Natural killer cell treated with Interleukin-12 subunit alpha and Interleukin-12 subunit beta and Interleukin-15 and Interleukin-18, amount 100 ng/mL, for 72 hours (primary cell): ENCODE measurements at places on chromosomes 13 and 19.

- DNase-seq: no peak
- H3K27me3 ChIP-seq: no peaks in the 10 kb centered on the region
- H3K4me1 ChIP-seq: peaks cover 10% of the 10 kb centered on the region
- no peaks in the 10 kb centered on the region for H3K36me3 ChIP-seq
- no peak overlapping the region for H3K4me3 ChIP-seq
- no peak overlapping the region for H3K27ac ChIP-seq
These were observed 193.3 kb downstream of the USP12 start for GRCh38 chr13:26978081-26978860.

DNA sequence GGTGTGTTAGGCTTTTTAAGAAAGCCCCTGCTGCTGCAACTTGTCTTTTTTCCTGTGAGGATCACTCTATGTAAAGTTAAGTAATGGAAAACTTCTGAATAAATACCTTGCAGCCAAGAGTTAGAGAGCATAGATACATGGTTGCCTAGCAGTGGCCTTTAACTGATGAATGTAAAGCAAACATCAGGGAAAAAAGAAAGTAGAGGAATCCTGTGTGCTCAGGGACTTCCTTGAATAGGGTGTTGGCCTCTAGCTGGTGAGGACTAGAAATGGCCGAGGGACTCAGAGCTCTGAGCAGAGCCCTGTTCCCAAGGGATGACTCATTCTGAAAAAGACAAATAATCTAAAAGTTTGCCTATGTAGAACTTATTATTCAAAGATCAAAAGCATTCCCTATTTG, 135.7 kb downstream of the MIPEP start:
- no peaks in the 10 kb centered on the region for H3K27me3 ChIP-seq
- H3K4me3 ChIP-seq: no peak overlapping the region
- H3K27ac ChIP-seq: no peak overlapping the region

DNA sequence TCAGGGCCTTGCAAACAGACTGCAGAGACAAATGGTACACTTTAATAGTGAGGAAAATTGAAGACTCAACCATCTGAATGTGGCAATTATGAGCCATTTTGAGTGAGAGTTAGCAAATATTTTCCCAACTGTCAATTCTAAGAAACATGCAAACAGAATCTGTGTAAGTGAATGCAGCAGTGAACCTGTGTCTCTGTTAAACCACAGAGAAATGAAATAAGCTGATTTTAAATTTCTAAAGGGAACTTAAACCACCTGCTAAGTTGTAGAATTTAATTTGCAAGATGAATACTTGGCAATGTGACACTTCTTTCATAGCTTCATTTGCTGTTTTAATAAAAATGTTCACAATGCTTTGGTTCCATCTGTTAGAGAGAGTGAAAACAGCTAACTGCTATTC, 42.0 kb upstream of the TDRD3 start:
- no peaks in the 10 kb centered on the region for H3K36me3 ChIP-seq
- peaks cover 15% of the 10 kb centered on the region for H3K27me3 ChIP-seq
- H3K27ac ChIP-seq: no peak overlapping the region
- H3K4me3 ChIP-seq: no peak overlapping the region

DNA sequence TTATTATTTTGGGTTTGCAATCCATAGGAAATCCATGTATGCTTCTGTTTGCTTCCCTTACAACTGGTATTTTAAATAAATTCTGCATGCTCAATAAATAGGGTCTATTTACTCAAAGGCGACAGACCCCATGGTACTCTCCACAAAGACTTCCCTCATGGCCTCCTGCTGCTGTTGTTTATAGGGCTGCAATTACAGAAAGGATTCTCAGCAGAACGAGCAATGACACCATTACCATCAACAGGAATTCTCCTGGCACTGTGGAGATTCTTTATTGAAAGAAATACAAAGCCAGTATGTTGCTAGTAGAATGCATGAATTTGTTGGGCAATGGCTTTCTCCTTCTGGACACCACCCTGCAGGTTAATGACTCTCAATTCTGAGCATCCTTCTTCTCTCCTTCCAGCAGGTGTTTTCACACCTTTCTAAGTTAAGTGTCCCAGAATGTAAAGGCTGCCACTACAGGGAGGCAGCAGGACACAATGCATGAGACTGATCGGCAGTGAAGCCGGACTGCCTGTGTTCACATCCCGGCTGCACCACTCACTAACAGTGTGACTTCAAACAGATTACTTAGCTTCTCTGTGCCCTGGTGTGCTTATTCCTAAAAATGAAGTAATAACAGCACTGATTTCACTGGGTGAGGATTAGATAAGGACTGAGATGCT, 360.2 kb downstream of the DNAJC15 start:
- DNase-seq: no peak
- no peak overlapping the region for H3K27ac ChIP-seq
- H3K36me3 ChIP-seq: peaks cover 12% of the 10 kb centered on the region
- H3K4me1 ChIP-seq: no peaks in the 10 kb centered on the region
- H3K27me3 ChIP-seq: peaks cover 16% of the 10 kb centered on the region

GRCh38 chr19:40807147-40808020, 8.4 kb downstream of the EGLN2 start:
- peak overlapping the region; percentile 87 for H3K27ac ChIP-seq
- peaks cover 79% of the 10 kb centered on the region for H3K4me1 ChIP-seq
- DNase-seq: no peak
- H3K36me3 ChIP-seq: peaks cover 2% of the 10 kb centered on the region
- H3K4me3 ChIP-seq: peak overlapping the region; percentile 73

DNA sequence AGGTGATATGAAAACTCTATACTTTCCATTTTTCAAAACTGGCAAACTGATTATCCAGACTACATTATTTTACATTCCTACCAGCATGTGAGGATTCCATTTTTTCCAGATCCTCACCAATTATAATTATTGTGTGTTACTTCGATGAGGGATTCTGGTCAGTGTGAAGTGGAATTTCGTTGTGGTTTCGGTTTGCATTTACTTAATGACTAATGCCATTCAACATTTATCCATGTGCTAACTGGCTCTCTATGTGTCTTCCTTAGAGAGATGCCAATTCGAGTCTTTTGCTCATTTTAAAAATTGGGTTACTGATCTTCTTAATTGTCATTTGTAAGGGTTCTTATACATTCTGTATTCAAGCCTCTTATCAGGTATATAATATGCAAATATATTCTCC, 1551.3 kb upstream of the MIR17HG start:
- no peak for DNase-seq
- H3K27me3 ChIP-seq: no peaks in the 10 kb centered on the region
- no peak overlapping the region for H3K4me3 ChIP-seq
- H3K4me1 ChIP-seq: no peaks in the 10 kb centered on the region

GRCh38 chr19:32224371-32225244, 120.8 kb upstream of the ZNF507 start:
- DNase-seq: peak; percentile 68
- peak overlapping the region; percentile 59 for H3K4me3 ChIP-seq
- peaks cover 43% of the 10 kb centered on the region for H3K27me3 ChIP-seq
- peaks cover 6% of the 10 kb centered on the region for H3K4me1 ChIP-seq
- no peaks in the 10 kb centered on the region for H3K36me3 ChIP-seq

- H3K36me3 ChIP-seq: no peaks in the 10 kb centered on the region
- no peak overlapping the region for H3K27ac ChIP-seq
- H3K4me3 ChIP-seq: no peak overlapping the region
- no peak for DNase-seq
- peaks cover 13% of the 10 kb centered on the region for H3K27me3 ChIP-seq
- H3K4me1 ChIP-seq: no peaks in the 10 kb centered on the region
These were observed 28.6 kb downstream of the RFXAP start for GRCh38 chr13:36847606-36848005.

- H3K27me3 ChIP-seq: peaks cover 12% of the 10 kb centered on the region
- no peak overlapping the region for H3K4me3 ChIP-seq
- H3K36me3 ChIP-seq: no peaks in the 10 kb centered on the region
- no peak for DNase-seq
- no peak overlapping the region for H3K27ac ChIP-seq
These were observed 17.4 kb upstream of the POMP start for GRCh38 chr13:28641600-28641926.

GRCh38 chr19:15280048-15280725, 47.9 kb upstream of the EPHX3 start:
- peak overlapping the region; percentile 18 for H3K27ac ChIP-seq
- DNase-seq: no peak
- H3K27me3 ChIP-seq: no peaks in the 10 kb centered on the region
- H3K4me3 ChIP-seq: no peak overlapping the region
- H3K4me1 ChIP-seq: peaks cover 69% of the 10 kb centered on the region

GRCh38 chr13:41048640-41049039, 12.7 kb upstream of the WBP4 start:
- peaks cover 15% of the 10 kb centered on the region for H3K4me1 ChIP-seq
- H3K27ac ChIP-seq: no peak overlapping the region
- H3K27me3 ChIP-seq: no peaks in the 10 kb centered on the region
- no peak overlapping the region for H3K4me3 ChIP-seq
- peaks cover 10% of the 10 kb centered on the region for H3K36me3 ChIP-seq

- no peak overlapping the region for H3K4me3 ChIP-seq
- peak; percentile 62 for DNase-seq
- H3K27ac ChIP-seq: peak overlapping the region; percentile 63
- no peaks in the 10 kb centered on the region for H3K27me3 ChIP-seq
- peaks cover 18% of the 10 kb centered on the region for H3K4me1 ChIP-seq
These were observed 60.6 kb downstream of the LNX2 start for GRCh38 chr13:27559719-27560118.

GRCh38 chr13:28324181-28324789, 170.6 kb downstream of the FLT1 start:
- DNase-seq: peak; percentile 66
- H3K27ac ChIP-seq: no peak overlapping the region
- no peaks in the 10 kb centered on the region for H3K36me3 ChIP-seq
- no peak overlapping the region for H3K4me3 ChIP-seq

- H3K36me3 ChIP-seq: no peaks in the 10 kb centered on the region
- no peaks in the 10 kb centered on the region for H3K4me1 ChIP-seq
- H3K27ac ChIP-seq: no peak overlapping the region
- DNase-seq: no peak
These were observed 25.9 kb downstream of the EFNA2 start for GRCh38 chr19:1311543-1312091.

DNA sequence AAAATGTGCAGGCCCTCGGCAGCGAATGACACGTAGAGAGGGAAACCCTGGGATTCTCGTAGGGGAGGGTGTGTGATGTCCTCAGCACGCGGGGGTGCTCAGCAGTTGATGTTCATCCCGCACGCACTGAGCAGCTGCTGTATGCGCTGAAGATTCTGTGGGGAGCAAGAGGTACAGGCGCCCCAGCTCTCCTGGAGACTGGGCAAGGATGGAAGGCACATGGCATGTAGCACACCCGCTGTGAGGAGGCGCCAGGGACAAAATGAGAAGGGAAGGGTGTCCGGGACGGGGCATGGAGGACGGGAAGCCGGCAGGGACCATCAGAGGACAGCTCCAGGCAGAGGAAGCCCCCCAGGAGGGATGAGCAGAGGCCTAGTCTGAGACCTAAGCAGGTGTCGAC, 15.4 kb downstream of the ATP11A start:
- peak; percentile 39 for DNase-seq
- H3K36me3 ChIP-seq: no peaks in the 10 kb centered on the region
- no peak overlapping the region for H3K27ac ChIP-seq
- H3K27me3 ChIP-seq: no peaks in the 10 kb centered on the region
- no peak overlapping the region for H3K4me3 ChIP-seq

GRCh38 chr13:78428646-78429045, 174.7 kb downstream of the POU4F1 start:
- no peak for DNase-seq
- no peaks in the 10 kb centered on the region for H3K4me1 ChIP-seq
- no peaks in the 10 kb centered on the region for H3K36me3 ChIP-seq
- H3K4me3 ChIP-seq: no peak overlapping the region
- H3K27ac ChIP-seq: no peak overlapping the region

DNA sequence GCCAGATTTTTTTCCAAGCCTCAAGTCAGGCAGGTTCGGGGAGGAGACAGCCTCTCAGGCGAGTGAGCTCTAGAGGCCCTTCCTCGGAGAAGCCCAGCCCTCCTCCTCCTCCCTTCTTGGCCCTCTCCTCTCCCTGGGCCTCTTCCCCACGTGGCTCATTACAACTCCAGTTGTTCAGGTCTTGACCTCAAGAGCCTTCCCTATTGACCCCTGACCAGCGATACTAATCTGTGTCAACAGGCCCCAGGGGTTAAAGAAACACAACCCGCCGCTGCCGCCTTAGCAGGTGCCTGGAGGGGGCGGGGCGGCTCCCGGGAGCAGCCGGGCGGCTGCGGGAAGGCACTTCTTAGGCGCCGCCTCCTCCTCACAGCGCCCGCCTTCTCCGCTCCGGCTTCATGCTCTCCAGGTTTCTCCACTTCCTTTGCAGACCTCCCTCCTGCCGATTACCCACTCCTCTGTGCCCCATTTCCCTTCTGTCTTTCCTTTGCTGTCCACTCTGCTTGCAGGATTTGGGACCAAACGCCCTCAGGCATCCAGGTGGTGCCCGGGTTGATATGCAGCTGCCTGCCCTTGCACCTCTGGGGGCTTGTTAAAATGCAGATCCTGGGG, 51.0 kb downstream of the LYL1 start:
- no peak for DNase-seq
- peaks cover 24% of the 10 kb centered on the region for H3K27me3 ChIP-seq

DNA sequence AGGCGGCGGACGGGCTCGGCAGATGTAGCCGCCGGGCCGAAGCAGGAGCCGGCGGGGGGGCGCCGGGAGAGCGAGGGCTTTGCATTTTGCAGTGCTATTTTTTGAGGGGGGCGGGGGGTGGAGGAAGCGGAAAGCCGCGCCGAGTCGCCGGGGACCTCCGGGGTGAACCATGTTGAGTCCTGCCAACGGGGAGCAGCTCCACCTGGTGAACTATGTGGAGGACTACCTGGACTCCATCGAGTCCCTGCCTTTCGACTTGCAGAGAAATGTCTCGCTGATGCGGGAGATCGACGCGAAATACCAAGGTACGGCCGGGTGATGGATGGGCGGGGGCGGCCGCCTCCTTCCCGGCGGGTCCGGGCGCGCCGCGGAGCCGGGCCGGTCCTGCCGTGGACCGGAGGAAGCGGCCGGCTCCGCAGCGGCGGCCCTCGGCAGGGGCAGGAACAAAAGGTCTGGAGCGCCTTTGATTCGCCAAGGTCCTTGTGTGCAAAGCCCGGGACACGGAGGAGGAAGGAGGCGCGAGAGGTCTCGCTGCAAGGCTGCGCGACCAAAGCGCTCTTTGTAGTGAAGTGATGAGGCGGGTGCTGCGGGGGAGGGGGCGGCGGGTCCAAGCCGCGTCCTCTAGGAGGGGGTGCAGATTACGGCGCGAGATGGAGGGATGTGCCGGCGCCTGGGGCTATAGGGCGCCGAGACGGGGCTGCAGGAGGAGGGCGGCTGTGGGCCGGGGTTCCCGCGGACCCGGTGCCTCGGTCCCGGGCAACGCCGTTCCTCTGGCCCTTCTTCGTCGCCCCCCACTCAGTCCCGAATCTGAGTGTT, 689 bp downstream of the ING1 start:
- no peaks in the 10 kb centered on the region for H3K36me3 ChIP-seq
- H3K4me3 ChIP-seq: peak overlapping the region; percentile 98
- H3K27ac ChIP-seq: peak overlapping the region; percentile 97
- no peaks in the 10 kb centered on the region for H3K27me3 ChIP-seq

DNA sequence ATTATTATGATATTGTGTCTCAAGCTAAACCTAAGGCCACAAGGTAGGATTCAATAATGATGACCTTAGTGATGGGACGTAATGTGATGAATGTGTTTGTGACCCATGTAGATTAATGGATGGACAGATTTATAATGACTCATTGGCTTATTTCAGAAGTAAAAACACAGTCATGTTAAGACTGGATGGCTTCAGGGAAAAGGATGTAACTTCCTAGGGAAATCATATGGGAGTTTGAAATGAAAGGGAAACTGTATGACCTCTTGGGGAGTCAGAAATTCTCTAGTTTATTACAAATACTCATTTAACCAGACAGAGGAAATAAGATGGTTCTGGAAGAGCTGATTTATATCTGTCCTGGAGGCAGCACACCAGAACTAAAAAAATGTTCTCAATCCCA, 2.9 kb downstream of the EDNRB start:
- H3K27me3 ChIP-seq: peaks cover 11% of the 10 kb centered on the region
- H3K27ac ChIP-seq: no peak overlapping the region
- DNase-seq: no peak
- H3K4me1 ChIP-seq: no peaks in the 10 kb centered on the region
- no peak overlapping the region for H3K4me3 ChIP-seq
- no peaks in the 10 kb centered on the region for H3K36me3 ChIP-seq
